NCI-H187 (cell line): ENCODE measurements at places on chromosomes 1 and 21.

- no peak for DNase-seq
Measured at GRCh38 chr21:17548262-17548661, 35.4 kb downstream of the CXADR start.

- DNase-seq: no peak
Measured at GRCh38 chr1:245754463-245754961, 599.7 kb downstream of the KIF26B start.

DNA sequence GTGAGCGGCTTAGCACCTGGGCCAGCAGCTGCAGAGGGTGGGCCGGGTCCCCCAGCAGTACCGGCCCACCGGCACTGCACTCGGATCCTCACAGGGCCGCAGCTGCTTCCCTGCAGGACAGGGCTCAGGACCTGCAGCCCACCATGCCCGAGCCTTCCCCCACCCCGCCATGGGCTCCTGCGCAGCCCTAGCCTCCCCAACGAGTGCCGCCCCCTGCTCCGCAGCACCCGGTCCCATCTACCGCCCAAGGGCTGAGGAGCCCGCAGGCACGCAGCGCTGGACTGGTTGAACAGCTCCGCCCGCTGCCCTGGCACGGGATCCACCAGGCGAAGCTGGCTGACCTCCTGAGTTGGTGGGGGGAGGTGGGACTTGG is 6.3 kb upstream of the ACBD6 start:
- no peak for DNase-seq

GRCh38 chr1:38297842-38298241 is 251.2 kb upstream of the POU3F1 start:
- no peak for DNase-seq

DNA sequence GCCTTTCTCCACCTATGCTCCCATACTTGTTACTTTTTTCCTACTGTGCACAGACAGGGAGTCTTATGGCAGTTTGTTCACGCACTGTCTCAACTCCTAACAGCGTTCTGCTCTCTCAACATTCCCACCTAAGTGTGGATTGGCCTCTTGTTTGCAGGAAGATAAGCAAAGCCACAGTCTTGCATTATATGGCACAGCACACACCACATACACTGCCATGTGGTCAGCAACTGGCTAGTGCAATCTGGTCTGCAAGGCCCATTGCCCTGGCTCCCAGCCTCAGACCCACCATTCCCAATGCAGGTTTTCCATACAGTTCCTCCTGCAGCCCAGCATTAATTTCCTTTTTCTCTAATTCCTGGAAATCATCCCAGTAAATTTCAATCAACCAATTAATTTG is 38.3 kb upstream of the LAMC2 start:
- no peak for DNase-seq

- no peak for DNase-seq
Measured at GRCh38 chr1:226965581-226966440, 25.7 kb downstream of the COQ8A start.

DNA sequence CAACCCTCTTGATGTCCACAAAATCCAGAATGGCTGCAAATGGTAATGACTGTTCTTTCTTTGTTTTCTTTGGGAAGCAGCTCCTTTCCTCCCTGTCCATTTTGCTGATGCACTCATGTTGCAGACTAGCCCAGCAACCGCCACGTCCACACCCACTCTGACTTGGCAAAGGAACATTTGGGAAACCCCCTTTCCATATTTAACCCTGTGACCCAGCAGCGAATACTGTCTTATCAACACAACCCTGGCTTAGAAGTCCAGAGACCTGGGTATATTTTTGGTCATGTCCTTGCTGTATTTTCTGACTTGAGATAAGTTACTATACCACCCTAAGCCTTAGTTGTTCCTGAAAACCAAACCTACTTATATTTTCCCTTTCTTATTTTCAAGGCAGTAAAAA is 18.1 kb upstream of the SHE start:
- DNase-seq: no peak
